ENCODE measurements at places on chromosomes 16 and 17. TPM values are rescaled to one million over a fixed set of nuclear protein-coding genes. Genes with fewer than 3 reads are reported as not detected.

Gene ITGAL
- total RNA-seq, result not detected

Gene NACA2
- total RNA-seq, result not detected

Gene HBZ
- not detected for total RNA-seq

Gene MT1E
- 549 TPM for total RNA-seq

Gene GP1BA
- total RNA-seq, result not detected

Gene ZG16
- total RNA-seq, result not detected
